MM.1S (cell line): ENCODE measurements at places on chromosomes 16 and 17.

DNA sequence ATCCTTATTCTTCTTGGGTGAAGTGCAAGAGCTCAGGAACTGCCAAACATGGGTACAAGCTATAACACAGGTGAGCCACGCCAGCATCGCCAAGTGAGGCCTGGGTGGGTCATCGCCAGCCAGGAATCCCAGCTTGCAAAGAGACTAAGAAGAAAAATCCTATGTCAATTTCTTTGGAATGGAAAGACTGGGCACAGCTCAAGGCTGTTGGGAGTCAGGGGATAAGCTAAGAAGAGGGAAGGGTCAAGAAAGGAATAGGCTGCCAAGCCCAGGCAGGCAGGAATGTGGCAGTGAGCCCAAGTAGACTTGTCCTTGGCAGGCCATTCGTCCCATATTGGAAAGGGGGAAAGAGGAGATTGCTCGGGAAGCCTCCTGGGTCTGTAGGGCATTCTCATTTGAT is 191.4 kb upstream of the CDH5 start:
- no peak for DNase-seq

DNA sequence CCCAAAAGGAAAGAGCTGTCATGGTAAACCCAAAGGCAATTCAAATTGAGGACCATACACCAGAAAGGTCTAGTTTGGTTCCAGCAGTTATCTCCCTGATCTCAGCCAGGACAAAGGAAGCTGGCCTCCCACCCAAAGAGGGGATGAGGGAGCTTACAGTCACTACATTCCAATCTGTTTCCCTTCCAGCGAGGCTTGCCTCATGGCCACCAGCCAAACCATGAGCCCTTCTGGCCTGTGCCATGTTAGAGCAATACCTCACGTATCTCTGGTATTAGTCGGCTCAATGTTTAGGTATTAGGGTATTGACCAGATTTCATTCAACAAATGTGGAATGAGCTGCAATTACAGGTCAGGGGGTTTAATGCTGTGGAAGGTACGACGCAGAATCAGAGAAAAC is 8.4 kb downstream of the NDUFAB1 start:
- DNase-seq = no peak

DNA sequence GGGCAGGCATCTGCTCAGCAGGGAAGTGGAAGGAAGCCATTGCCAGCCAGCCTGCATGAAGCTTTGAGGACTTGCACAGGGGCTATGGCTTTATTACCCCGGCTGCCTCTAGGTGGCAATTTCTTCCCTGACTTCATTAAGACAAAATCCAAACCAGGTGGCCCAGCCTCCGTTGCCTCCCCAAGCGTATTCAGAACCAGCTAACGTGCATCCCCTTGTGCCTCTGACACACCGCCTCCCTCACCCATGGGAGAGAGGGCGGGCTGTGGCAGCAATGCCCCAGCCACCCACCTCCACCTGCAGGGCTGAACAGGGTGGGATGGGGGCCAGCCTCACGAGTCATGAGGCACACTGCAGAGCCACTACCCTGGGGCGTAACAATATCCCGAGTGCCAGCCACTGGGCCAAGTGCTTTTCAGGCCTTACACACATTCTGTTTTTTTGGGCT is 6.8 kb downstream of the KIFC3 start:
- peak; percentile 85 for DNase-seq

- DNase-seq = peak; percentile 50
Observed at GRCh38 chr16:79918916-79919315, 318.4 kb upstream of the MAF start.

- DNase-seq = no peak
Observed at GRCh38 chr16:4352843-4353242, 1.7 kb upstream of the PAM16 start.

GRCh38 chr17:27217631-27218030 is 76.3 kb upstream of the WSB1 start:
- DNase-seq = peak; percentile 71

GRCh38 chr16:30581457-30581856 is 4.0 kb downstream of the ZNF785 start:
- DNase-seq = no peak

- DNase-seq = no peak
Observed at GRCh38 chr16:83968306-83968851, 335 bp downstream of the NECAB2 start.

- no peak for DNase-seq
Observed at GRCh38 chr17:37106049-37106448, 157.3 kb downstream of the AATF start.

GRCh38 chr17:27535975-27536374 is 79.7 kb downstream of the KSR1 start:
- DNase-seq = no peak

DNA sequence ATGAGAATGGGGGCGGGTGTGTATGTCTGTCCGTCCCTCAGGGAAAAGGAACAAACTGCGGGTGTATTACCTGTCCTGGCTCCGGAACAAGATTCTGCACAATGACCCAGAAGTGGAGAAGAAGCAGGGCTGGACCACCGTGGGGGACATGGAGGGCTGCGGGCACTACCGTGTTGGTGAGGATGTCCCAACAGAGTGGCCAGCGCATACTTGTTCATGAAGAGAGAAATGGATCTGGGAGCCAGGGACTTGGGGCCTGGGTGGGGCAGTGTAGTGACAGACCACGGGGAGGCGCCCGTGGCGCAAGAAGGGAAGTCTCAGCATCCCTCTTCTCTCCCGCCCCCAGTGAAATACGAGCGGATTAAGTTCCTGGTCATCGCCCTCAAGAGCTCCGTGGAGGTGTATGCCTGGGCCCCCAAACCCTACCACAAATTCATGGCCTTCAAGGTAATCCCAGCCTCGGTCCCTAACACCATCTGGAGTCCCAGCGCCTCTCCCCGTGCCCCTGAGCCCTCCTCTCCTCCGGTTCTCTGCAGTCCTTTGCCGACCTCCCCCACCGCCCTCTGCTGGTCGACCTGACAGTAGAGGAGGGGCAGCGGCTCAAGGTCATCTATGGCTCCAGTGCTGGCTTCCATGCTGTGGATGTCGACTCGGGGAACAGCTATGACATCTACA is 3.5 kb upstream of the C17orf107 start:
- DNase-seq = no peak

- no peak for DNase-seq
Observed at GRCh38 chr16:89904606-89905510, 13.8 kb upstream of the MC1R start.

DNA sequence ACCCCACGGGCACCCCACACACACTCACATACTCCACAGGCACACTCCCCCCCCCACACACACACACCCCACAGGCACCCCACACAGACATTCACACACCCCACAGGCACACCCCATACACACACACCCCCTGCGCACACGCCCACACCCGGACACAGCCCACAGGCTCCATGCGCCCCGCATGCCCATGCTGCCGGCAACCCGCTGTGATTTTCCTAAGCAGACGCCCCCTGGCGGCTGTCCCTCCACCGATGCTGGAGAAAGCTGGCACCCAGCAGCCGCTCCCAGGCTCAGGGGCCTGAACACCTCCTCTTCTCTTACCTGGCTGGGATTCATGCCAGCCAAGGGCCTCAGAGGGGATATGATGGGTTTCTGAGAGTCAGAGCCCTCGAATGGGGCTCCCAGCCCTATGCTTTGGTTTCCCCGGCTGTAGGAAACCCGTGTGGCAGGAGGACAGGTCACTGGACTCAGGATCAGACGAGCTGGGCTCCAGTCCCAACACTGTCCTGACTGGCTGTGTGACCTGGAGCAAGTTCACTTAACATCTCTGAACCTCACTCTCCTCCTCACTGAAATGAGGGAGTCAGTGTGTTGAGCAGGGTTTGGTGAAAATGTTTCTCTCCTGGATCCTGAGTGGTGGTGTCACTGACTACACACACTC is 19.6 kb upstream of the TNFRSF13B start:
- peak; percentile 88 for DNase-seq

- no peak for DNase-seq
Observed at GRCh38 chr16:15925631-15926030, 23.8 kb upstream of the ABCC1 start.

DNA sequence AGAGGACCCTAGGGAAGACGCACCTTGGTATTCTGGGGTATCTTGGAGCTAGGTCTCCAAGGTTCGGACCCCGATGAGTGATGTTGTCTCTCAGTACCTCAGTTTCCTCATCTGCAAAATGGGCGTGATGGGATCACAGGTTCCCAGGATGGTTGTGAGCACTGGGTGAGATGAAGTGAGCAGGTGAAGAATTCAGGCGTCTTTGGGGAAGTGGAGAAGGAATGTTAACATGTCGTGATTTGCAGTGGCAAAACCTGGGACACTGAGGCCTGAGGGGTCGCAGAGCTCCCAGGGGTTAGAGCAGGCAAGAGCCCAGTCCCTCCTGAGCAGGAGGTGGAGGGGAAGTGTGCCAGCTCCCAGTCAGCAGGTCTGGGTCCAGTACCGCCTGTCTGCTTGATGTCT is 215.1 kb upstream of the GSE1 start:
- no peak for DNase-seq

GRCh38 chr17:30517786-30518185 is 40.6 kb downstream of the GOSR1 start:
- no peak for DNase-seq

DNA sequence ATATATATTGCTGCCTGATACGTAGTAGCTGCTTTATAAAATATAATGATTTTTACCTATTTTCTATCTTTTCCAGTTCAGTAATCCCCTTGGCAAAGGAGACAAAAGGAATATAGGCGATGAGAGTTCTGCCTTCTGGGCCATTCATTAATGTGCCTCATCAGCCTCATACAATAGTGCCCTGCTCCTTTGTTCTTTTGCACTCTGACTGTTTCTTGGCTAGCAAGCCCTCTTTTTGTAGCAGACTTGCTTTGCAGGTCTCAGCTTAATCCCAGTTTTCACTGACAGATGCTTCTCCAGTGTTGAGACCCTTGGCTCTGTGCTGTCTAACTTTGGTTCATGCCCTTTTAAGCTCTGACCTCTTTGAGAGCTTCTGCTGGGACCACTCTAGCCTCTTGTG is 10.4 kb downstream of the HSD17B2 start:
- DNase-seq = no peak

DNA sequence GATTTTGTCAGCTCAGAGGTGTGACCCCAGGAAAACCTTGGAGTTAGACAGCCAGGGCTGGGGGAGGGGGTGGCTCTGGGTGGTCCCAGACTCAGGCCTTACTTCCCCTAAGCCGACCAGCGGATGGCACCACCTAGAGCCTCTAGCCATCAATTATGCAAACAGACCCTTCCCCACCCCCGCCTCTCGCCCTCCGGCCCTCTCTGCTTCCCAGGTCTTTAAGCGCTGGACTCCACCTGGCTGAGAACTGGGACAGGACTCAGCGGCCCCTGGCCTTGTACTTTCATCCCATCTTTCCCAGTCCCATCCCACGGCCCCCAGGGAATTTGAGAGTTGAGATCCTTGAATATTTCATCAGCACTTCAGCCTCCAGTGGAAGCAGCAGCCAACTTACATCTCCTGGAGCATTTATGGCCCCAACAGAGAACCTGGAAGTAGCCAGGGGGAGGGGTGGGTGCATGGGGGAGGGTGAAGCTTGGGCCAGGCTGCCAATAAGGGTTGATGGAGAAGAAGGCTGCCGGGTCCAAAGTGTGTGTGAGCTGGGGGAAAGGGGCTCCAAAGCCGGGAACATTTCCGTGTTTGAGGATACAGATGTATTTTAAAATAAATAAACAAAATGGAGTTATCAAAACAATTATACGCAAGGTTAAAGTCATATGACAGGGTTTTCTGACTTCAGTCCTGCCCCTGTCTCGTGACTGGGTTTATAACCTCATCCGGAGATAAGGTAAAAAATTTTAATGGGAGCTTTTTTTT is 7.5 kb upstream of the JUP start:
- DNase-seq = no peak

DNA sequence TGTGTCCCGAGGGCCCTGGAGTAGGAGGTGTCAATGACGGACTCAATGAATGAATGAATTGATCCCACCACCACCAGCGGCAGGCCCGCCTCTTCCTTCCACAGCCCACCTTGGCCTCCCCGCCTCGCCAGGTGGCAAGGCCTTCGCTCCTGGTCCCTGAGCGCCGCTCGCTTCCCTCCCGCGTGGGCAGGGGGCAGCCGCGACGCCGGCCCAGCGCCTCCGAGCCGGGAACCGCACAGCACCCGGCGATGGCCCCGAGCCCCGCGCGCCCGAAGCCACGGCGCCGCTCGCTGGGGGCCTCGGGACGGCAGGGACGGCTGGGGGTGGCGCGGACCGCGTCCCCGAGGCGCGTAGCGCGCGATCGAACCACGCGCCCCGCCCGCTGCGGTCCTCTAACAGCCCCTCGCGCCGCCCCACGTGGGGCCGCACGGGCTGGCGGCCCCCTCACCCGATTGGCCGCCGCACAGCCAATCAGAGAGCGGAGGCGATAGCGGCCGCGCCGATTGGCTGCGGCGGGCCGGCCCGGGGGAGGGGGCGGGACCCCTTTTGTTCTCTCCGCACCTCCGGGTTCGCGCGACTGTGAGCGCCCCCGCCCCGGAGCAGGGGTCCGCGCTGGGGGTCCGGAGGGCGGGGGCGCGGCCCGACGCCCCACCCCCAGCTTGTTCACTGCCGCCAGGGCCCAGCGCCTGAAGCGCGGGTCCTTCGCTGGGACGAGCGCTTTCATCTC is 31.4 kb downstream of the ACTG1 start:
- DNase-seq = no peak

DNA sequence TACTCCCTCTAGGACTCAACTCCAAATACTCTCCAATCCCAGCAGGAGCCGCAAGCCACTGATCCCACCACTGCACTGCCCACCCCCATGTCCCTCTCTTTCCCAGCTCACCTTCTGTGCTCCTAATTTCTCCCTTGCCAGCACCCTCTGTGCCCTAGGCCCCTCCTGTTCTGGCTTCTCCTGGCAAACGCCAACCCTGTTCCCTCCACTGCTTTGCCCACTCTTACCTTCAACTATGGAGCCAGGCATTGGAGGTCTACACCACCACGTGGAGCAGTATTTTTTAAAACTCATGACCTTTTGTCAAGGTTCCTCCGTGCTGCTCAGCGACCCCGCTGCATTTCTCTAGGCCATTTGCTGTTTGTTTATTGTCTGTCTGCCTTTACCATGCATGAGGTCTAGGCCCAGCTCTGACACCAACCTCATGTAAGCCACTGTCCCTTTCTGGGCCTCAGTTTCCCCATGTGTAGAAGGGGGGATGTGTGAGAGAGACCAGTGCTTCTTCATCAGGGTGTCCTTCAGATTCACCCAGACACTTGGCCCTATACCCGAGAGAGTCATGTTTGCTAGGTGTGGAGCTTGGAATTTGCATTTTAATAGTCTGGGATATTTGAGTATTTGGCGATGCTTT is 4.6 kb downstream of the CCDC102A start:
- DNase-seq = no peak

DNA sequence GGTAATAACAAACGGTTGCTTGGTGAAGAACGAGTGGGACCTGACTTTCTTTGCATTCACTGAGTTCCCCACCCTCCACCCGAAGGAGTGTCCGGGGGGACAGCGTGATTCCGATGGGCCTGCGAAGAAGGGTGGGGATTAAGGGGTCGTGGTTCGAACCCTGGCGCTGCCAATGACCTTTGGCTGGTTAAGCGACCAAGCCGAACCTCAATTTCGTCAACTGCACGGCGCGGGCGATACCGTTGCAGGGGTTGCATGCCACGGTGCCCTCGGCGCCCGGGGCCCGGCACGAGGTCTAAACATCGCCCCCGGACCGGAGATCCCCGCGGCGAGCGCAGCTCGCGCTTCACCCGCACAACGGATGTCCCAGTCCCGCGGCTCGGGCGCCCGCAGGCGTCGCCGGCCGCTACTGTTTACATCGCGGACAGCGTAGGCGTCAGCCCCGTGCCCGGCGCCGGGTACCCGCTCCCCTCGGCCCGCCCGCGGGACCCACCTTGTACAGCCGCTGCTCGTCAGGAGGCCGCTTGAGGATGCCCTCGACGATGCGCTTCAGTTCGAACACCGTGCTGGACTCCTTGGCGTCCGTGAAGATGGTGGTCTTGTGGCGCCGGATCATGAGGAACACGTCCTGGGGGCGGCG is 460 bp downstream of the ELOB start:
- DNase-seq = peak; percentile 36
